ENCODE measurements at places on chromosomes 11 and 22. TPM values are rescaled to one million over a fixed set of nuclear protein-coding genes. Genes with fewer than 3 reads are reported as not detected.
A peak's percentile ranks its signal among the peaks of the same experiment; 100 is the strongest.

- DNase-seq, result no peak
These were observed 7.5 kb downstream of the C11orf24 start for GRCh38 chr11:68264244-68264643.

GRCh38 chr22:17960011-17960410 is 64.3 kb downstream of the MICAL3 start:
- DNase-seq, result no peak

DNA sequence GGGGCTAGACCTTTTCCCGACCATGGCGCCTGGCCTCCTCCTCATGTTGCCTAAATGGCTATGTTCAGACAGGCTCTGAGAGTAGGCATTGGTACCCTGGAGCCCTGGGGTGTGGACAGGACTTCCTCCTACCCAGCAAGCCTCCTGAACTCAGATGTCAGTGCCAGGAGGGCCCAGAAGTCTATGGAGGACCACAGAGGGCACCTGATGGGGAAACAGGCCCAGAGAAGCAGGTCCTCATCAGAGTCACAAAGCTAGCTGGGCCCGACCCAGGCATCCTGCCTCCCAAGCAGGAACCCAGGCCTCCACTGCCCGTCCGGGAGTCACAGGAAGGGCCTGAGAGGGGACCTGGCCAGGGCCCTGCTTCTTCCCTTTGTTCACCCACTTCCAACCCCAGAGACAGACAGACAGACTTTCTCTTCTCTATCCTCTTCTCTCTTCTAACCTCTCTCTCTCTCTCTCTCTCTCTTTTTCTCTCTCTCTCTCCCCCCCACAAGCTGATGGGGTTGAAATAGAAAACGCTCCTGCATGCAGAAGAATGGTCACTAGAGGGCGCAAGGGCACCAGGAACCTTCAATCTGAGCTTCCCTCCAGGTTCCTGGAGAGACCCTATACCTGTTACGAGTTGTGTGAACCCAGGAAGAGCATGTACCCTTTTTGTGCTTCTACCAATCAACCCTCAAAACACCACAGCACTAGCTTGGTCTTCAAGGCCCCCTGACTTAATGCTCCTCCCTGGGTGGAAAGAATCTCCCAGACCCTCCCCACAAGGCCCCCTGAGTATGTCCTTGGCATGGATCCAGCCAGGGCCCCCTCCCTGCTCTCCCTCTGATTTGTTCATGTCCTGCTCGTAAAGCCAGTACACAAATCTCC is 27.1 kb downstream of the ARAP1 start:
- DNase-seq, result peak; percentile 65

- no peak for DNase-seq
These were observed 391.5 kb downstream of the SHANK2 start for GRCh38 chr11:70860888-70861287.

DNA sequence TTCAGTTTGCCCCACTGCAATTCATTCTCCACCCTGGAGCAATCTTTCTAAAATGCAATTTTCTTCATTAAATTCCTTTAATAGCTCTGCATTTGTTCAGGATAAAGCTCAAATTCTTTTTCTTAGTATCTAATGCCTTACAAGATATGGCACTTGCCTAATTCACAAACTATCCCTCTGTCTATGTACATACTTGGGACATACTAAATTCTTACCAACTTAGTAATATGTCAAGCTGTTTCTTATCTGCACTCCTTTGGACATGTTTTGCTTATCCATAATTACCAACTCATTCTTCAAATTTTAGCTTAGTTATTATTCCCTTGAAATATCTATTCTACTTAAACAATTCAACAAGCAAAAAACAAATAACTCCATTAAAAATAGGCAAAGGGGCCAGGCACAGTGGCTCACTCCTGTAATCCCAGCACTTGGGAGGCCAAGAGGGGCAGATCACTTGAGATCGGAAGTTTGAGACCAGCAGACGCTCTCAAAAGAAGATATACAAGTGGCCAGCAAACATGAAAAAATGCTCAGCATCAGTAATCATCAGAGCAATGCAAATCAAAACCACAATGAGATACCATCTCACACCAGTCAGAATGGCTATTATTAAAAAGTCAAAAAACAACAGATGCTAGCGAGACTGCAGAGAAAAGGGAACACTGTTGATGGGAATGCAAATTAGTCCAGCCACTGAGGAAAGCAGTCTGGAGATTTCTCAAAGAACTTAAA is 96.9 kb downstream of the FAM76B start:
- DNase-seq, result no peak

The C11orf97 gene
- not detected for polyA plus RNA-seq

DNA sequence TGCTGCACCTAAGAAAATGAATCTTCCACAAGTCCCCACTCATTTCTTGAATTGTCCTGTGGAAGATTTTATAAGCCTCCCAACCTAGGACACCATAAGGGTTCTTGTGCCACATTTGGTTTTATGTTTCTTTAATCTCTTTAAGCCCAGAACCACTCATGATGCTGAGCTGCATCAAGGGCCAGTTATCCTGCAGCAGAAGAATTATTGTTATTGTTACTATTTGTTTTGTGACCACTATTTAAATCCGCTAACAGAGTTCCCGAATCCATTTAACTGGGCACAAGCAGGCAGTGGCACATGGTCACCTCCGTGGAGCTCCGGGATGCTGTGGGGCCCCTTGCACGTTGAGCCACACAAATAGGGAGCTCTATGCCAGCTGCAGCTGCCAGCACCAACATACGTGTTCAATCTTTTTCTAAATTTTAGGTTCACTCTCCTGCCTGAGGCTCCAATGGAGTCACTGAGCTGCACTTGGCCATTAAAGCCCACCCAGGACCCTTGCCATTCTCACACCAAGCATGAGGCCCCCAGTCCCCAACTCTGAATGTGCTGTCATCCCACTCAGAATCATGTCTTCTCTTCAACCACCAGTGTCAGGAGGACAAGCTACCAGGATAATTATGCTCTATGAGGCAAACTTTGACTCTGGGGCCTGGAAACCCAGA is 60.6 kb downstream of the DGCR2 start:
- no peak for DNase-seq

- no peak for DNase-seq
These were observed 5.5 kb upstream of the THOC5 start for GRCh38 chr22:29559030-29559429.

GRCh38 chr11:6191742-6192141 is 7.3 kb upstream of the OR52W1 start:
- no peak for DNase-seq

DNA sequence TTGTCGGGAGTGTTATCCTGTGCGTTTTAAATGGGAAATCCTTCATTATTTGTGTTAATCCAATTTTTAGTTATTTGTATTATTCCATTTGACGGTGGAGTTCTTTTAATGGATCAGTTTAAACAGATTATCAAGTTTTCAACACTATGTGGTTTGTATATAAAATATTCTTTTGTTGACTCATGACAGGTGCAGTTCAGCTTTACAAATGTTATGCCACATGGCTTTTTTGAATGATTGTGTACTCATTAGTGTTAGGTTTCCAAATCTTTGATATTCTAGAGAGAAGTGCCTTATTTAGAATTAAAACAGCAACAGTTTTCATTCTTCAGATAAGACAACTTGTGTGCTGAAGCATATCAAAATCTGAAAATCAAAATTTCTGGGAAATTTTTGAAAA is 2.4 kb downstream of the JAM3 start:
- DNase-seq, result no peak

DNA sequence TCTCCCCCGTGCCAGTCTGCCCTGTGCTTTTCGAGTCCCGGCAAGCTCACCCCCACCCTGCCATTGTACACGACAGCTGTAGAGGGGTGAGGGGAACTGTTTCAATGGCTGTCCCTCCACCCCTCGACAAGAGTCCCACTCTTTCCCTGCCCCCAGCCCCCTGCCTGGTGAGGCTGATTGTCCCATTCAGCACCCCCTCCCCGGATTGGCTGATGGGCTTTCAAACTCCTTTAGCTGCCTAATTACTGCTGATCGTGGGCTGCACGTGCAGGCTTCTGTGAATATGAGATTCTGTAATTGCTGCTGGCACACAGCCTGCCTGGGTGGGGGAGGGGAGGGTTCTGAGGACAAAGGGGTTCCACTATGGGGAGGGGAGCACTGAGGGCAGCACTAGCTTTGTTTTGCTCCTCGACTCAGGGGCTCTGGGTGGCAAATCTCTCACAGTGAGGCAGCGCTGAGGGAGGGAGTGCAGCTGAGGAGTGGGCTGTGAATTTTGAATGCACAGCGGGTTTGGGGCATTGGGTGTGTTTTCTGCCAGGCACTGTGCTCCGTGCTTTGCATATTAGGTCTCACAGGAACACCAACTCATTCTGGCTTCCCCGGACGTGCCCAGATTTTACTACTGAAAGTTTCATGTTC is 42.6 kb upstream of the ACCSL start:
- no peak for DNase-seq

DNA sequence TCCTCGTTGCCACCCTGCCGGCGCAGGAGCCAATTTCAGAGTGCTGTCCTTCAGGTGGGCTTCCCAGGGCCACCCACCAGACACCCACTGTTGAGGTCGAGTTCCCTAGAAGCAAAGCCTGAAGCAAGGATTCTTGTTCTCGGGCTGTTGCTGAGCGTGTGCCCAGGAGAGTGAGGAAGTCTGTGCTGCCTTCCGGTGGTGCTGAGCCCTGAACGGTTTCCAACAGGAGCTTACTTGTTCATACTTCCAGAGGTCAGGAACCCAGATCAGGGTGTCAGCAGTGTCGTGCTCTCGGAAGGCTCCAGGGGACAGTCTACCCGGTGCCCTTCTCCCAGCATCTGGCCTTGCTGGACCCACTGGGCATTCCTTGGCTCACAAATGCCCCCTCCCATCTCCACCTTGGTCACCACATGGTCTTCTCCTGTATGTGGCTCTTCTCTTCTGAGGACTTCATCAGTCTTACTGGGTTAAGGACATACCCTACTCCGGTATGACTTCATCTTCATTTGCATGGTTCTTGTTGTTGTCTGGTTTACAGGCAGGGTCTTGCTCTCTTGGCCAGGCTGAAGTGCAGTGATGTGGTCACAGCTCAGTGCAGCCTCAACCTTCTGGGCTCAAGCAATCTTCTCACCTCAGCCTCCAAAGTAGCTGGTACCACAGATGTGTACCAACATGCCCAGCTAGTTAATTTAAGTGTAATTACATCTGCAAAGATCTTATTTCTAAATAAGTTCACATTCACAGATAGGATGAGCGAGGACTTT is 11.2 kb downstream of the SLC25A1 start:
- DNase-seq, result no peak

The SMCO4 gene
- 9.4 TPM for polyA plus RNA-seq

DNA sequence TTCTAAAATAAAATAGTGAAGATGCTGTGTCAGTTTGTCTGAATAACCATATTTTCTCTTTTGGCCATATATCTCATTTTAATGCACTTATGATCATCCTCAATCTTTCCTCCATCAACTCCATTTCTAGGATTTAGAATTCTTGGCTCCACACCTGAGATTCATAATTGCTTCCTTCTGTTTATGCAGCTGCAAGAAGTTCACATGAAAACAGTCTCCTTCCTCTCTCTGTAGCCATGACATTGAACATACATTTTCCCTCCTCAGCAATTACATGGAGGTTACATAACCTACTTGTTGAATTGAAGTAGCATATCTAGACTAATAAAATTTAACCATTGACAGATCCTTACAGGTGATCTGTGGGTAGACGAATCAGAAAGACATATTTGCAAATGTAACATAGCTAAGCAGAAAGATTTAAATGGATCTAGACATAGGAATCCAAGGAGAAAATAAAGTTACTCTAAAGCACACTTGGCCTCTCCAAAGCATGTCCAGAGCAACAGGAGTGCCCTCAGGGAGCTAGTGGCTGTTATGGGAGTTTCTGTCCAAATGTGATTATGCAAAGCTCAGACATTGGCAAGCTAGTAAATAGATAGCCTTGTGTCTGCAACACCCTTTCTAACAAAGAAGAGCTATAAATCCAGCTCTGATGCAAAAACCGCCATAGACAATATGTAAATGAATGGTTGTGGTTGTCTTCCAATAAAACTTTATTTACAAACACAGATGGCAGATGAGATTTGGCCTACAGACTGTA is 119.9 kb upstream of the MPPED2 start:
- DNase-seq, result no peak

DNA sequence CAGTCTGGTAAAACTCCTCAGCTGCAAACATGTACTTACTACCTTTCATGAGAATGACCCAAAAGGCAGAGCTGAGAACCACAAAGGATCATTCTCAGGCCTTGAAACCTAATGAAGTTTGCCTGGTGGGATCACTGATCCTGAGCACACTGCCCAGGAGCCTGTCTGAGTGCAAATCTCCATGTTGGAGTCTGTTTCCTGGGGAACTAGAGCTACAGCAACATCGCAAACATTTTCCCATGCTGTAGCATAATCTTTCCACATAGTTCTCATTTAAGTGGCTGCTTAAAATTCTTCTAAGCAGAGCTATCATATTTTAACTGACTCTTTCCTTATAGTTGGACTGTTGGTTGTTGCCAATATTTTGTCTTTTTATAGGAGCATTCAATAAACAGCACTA is 58.5 kb downstream of the GUCY1A2 start:
- DNase-seq, result no peak

GRCh38 chr11:92259861-92260260 is 35.2 kb downstream of the FAT3 start:
- no peak for DNase-seq

GRCh38 chr11:61082062-61082870 is 20.0 kb upstream of the CD5 start:
- no peak for DNase-seq

GRCh38 chr11:76564364-76564763 is 106.2 kb downstream of the LRRC32 start:
- DNase-seq, result no peak

DNA sequence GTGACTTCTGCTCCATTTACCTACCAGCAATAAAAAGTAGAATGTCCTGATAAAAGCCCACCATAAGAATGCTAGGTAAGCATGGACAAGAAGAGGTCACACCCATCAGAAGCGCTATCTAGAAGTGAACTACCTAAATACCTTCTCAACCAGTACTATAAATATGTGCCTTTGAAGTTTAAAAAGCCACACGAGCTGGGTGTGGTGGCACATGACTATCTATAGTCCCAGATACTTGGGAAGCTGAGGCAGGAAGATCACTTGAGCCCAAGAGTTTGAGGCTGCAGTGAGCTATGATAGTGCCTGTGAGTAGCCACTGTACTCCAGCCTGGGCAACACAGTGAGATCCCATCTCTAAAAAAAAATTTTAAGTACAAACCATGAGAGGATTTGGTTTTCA is 66.7 kb downstream of the PACSIN2 start:
- no peak for DNase-seq

The RIMBP3C gene
- polyA plus RNA-seq, result not detected

GRCh38 chr11:13644997-13645687 is 23.3 kb upstream of the FAR1 start:
- no peak for DNase-seq

DNA sequence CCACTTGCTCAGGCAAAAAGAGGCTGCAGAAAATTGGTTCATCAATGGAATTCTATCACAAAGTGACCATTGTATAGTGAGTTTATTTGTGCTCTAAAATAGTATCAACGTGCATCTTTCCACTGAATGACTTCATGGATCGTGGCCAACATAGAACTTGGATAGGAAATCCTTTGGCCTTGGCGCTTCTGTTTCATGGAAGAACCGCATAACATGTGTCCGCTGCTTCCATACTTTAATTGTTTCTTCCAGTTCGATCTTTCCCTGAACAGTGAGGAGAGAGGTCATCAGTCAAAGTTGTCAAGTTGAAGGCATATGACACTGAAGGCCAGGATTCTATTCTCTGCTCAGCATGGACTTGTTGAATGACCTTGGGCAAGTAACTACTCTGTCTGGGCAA is 4.5 kb downstream of the NDUFA6 start:
- no peak for DNase-seq
